ENCODE measurements at places on chromosomes 2 and 18. TPM values are rescaled to one million over a fixed set of nuclear protein-coding genes. Genes with fewer than 3 reads are reported as not detected.

The GALNT14 gene
- total RNA-seq: not detected

The FBXO48 gene
- total RNA-seq: under 0.01 TPM

The MYL12B gene
- 803 TPM for total RNA-seq

The KIAA2012 gene
- not detected for total RNA-seq

The SLC9A4 gene
- total RNA-seq: not detected

The GAD1 gene
- total RNA-seq: 52.5 TPM

The RFTN2 gene
- total RNA-seq: not detected

The DQX1 gene
- total RNA-seq: not detected
